ENCODE measurements at places on chromosomes 6 and 20. TPM values are rescaled to one million over a fixed set of nuclear protein-coding genes. Genes with fewer than 3 reads are reported as not detected.
A peak's percentile ranks its signal among the peaks of the same experiment; 100 is the strongest.

DNA sequence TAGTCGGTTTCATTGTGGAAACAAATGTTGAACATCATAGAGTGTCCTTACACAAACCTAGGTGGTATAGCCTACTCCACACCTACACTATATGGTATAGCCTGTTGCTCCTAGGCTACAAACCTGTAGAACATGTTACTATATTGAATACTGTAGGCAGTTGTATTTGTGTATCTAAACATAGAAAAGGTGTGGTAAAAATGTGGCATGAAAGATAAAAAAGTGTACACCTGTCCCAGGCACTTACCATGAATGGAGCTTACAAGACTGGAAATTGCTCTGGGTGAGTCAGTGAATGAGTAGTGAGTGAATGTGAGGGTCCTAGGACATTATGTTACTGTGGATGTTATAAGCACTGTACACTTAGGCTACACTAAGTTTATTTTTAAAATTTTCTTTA is 103.0 kb downstream of the ZFAND3 start:
- DNase-seq, result no peak

Gene ARMH2
- not detected for total RNA-seq

Gene HEY2
- 0.08 TPM for total RNA-seq

GRCh38 chr6:165635965-165636364 is 27.1 kb downstream of the PDE10A start:
- no peak for DNase-seq

Gene PDYN
- not detected for total RNA-seq

Gene NKAIN2
- not detected for total RNA-seq

DNA sequence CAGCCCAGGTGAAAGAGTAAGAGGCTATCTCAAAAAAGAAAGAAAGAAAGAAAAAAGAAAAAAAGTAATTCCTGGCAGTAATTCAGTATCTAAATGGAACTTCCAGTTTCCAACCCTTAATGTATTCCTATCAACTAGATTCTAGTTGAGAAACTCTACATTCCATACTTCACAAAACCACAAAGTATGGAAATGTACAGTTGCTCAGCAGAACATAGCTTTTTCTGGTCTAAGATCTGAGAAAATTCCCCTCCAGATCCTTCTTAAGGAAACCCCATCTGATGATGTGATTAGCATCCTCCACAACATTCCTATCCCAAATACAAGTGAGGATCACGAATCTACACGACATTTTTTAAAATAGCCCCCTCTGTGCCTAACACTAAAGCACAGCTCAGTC is 3.6 kb downstream of the ARMH2 start:
- DNase-seq, result no peak

Gene C20orf202
- not detected for total RNA-seq

Gene GINS1
- 33.8 TPM for total RNA-seq

Gene LY6G5C
- 1.7 TPM for total RNA-seq

DNA sequence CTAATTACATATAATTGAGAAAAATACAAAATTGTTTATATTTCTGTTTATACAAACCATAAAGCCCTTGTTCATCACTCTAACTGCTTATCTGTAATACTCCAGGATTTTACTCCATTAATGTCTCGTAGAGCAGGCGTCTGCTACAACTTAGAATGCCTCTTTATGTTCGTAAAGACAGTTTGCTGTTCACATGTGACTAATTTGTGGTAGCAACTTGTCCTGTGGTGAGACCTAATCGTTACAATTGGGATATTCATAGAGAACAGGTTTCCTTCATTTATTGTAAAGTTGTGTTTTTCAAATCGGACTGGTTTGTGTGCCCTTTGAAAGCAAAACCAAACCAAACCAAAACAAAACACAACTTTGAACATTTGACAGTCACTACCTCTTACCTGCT is 149.7 kb downstream of the ASCC3 start:
- no peak for DNase-seq

Gene CASS4
- total RNA-seq, result 0.21 TPM

DNA sequence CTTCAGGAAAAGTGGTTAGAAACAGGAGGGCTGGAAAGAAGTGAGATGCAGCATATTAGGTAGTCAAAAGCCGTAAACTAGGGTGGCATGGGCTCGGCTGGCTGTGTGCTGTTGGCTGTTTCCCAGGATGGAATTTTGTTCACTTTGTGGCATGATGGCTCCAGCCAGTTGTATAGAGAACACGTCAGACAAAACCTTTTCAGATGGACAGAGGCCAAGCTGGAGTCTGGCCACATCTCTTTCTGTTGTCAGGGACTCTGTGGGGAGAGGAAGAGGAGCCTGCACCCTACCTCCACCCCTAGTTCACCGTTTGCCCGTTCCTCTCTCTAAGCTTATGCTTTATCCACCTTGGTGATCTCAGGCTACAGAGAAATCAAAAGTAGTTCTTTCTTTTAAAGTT is 22.0 kb downstream of the C6orf89 start:
- DNase-seq, result no peak

Gene VEGFA
- total RNA-seq, result 29.5 TPM

Gene SFTA2
- total RNA-seq, result 0.93 TPM

DNA sequence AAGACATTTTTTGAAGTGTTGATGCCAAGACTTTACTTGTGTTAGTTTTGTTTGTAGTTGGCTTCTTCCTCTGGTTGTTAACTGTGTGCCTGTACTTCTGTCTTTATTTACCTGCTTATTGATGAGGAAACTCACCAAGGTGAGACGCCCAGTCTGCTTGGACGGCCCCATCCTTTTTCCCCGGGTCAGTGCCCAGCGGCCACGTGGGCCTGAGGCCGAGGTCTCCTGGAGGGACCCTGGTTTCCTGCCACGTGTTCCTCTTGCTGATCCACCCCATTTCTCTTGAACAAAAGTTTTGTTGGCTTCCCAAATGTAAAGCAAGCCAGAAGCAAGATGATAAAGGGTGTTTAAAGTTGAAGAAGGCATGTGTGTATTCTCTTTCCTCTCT is 24.8 kb downstream of the DUSP22 start:
- no peak for DNase-seq

DNA sequence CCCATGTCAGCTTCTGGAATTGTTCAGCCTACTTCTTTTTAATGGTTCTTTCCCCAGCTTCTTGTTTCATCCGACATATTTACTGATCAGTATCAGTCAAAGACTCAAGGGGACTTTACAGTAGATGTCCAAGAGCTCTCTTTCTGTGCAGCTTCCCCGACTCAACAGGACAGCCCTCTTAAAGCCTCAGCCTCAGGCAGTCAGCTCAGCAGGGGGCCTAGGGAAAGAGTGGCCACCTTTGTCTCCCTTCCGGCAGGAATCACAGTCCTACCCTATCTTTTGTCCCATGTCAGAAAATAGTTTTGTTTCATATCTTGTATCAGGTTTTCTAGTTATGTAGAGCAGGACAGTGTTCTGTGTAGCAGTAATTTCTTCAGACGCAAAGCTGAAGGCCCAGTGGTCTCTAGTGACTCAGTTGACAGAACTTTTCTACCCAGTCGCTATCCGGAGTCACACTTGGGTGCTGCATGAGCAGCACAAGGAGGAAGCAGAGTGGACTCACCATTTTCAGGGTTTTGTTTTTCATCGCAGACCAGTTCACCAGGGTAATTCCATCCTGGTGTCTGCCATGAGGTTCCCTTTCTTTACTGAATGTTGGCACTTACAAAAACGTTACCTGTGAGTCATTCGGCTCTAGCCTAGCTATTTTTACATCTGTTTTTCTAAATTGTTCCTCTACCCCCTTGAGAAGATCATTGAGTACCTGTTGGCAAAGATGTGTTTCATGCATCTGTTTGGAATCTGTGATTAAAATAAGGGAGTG is 47.7 kb downstream of the SPATA2 start:
- DNase-seq, result peak; percentile 57

Gene DDX39B
- total RNA-seq, result 345 TPM

Gene BANF2
- total RNA-seq, result not detected

DNA sequence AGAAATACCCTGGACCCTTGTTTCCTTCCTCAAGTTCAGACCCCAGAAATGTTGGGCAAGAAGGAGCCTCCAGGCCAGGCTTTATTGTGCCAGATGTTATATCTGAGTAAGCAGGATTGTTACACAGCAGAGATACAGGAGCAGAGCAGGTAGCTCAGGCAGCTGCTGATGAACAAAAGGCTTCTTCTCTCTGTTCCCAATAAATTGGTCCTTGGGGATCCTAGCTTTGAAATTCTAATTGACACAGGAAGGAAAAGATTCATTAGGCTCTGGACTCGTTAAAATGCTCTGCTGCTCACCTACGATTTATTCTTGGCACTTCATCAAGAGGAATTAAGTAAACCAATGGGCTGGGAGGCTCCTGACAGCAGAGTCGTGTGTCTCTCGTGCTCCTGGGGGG is 54.2 kb downstream of the RALY start:
- DNase-seq, result no peak

Gene SIRPD
- total RNA-seq, result 1.1 TPM

Gene XKR7
- total RNA-seq, result not detected

Gene MCHR2
- not detected for total RNA-seq

- peak; percentile 24 for DNase-seq
Observed at GRCh38 chr6:113936093-113936934, 34.6 kb downstream of the HDAC2 start.

- no peak for DNase-seq
Observed at GRCh38 chr20:25369529-25369928, 21.1 kb downstream of the ABHD12 start.

GRCh38 chr6:20800229-20800628 is 266.0 kb downstream of the CDKAL1 start:
- DNase-seq, result no peak

DNA sequence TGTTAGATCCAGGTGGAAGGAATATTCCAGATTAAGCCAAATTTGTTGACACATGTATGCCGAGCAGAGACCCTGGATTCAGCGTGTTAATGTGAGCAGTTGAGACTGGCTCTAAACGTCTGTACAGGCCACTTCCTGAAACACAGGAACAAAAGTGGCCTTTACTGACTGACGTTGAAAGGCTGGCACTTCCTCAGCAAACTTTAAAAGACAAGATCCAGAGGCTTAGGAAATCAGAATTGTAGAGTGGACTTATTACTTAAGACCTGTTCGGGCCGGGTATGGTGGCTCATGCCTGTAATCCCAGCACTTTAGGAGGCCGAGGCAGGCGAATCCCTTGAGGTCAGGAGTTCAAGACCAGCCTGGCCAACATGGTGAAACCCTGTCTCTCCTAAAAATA is 125.7 kb upstream of the ARID1B start:
- DNase-seq, result no peak

GRCh38 chr20:472137-472846 is 10.0 kb upstream of the TBC1D20 start:
- DNase-seq, result no peak

- DNase-seq, result no peak
Observed at GRCh38 chr6:109516929-109517328, 33.9 kb upstream of the ZBTB24 start.

Gene SMPDL3A
- total RNA-seq, result 0.13 TPM

DNA sequence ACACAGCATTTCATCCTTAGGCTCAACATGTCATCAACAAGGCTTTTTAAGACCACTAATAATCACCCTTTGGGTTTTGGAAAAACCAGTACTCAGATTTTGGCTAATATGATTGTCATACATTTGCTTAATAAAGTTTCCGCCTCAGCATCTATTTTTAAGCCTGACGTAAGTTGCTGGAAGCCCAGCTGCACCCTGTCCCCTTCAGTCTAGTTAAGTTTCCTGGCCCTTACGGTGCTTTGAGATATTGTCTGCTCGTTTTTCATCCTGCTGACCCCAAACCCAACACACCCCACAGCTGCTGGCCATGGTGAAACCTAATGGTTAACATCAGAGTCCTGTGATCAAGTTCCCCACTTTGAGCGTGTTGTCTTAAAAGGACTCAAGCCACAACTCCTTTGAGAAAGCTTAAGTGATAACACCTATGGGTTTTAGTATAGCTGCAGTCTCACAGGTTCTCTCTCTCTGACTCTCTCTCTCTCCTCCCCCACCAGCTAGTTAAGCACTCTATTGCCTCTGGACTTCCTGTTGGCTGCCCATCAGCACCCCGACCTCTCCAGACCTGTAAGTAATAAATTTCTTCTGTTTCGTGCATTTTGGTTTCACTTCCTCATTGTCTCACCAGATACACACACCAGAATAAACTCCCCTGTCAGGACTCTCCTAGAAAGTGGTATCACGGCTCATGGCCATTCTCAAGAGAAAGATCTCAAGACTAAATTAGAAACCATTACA is 802.0 kb downstream of the C6orf118 start:
- peak; percentile 77 for DNase-seq

Gene BMP7
- 0.05 TPM for total RNA-seq
